ENCODE measurements at places on chromosomes 16 and 17. TPM values are rescaled to one million over a fixed set of nuclear protein-coding genes. Genes with fewer than 3 reads are reported as not detected.

Gene TOM1L1
- total RNA-seq, result 68.0 TPM

Gene ABCC1
- 48.2 TPM for total RNA-seq

Gene HSD17B1
- total RNA-seq, result 1.7 TPM

Gene HES7
- total RNA-seq, result 0.14 TPM

Gene PSMD3
- total RNA-seq, result 217 TPM

Gene HS3ST3B1
- total RNA-seq, result 17.7 TPM

Gene KRTAP3-2
- total RNA-seq, result not detected

DNA sequence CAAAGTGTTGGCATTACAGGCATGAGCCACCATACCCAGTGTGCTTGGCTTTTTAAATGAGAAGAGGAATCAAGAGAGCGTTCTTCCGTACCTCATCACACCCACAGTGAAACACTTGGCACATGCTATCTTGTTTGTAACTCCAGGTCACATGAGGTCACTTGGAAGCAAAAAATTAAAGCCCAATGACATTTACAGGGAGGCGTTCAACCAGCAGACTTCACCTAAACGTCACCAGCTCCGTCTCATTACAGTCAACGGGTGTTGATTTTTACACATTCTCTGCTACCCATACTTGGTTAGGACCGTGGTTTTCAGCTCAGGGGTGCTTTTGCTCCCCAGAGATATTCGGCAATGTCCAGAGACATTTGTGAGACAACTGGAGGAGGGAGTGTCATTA lies 127.0 kb downstream of the XYLT1 start:
- no peak overlapping the region for H3K4me3 ChIP-seq
- no peaks in the 10 kb centered on the region for H3K36me3 ChIP-seq
- no peak overlapping the region for H3K27ac ChIP-seq
- DNase-seq, result no peak
- H3K4me1 ChIP-seq, result no peaks in the 10 kb centered on the region

- no peak overlapping the region for H3K4me3 ChIP-seq
- no peaks in the 10 kb centered on the region for H3K27me3 ChIP-seq
- H3K27ac ChIP-seq, result no peak overlapping the region
- no peak for DNase-seq
- no peaks in the 10 kb centered on the region for H3K4me1 ChIP-seq
- no peaks in the 10 kb centered on the region for H3K36me3 ChIP-seq
These were observed 10.8 kb downstream of the SLC22A31 start for GRCh38 chr16:89189358-89190025.

DNA sequence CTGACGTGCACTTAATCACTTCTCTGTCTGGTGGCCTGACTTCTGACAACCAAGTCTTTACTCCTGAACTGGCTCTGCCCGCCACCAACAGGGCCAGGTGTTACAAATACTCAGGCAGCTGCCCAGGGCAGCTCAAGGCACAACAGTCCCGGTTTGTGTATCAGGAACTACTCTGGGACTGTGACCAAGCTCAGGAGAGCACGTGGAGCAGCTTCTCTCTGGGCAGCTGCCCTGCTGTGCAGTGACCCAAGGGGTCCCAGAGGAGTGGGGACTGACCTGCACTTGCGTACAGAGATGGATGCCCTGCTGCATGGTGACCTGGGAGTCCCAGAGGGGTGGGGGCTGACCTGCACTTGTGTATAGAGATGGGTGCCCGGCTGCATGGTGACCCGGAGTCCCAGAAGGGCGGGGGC lies 21.9 kb downstream of the LITAFD start:
- H3K27ac ChIP-seq, result 0 out of 2 replicates have a peak overlapping the region, but pooled peaks have one; percentile 23
- no peaks in the 10 kb centered on the region for H3K27me3 ChIP-seq
- no peak for DNase-seq
- no peaks in the 10 kb centered on the region for H3K4me1 ChIP-seq
- H3K4me3 ChIP-seq, result no peak overlapping the region

DNA sequence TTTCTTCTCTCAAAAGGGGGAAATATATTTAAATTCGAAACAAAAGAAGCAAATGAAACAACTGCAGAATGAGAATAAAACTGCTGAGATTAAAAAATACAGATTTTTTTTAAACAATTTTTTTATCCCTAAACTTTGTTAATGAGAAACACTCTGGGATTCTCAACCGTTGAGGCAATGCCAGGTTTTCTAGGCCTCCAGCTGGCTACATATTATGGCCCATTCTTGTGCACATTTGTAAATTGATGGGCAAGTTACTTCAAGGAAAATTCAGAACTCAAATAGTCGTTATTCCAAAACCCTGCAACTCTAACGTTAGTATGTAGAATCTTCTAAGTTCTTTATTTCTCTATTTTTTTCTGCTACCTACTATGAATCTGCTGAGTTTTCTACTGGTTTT lies 239.3 kb upstream of the WSCD1 start:
- no peak overlapping the region for H3K4me3 ChIP-seq
- no peaks in the 10 kb centered on the region for H3K36me3 ChIP-seq
- DNase-seq, result no peak
- H3K4me1 ChIP-seq, result peaks cover 27% of the 10 kb centered on the region
- no peaks in the 10 kb centered on the region for H3K27me3 ChIP-seq
- no peak overlapping the region for H3K27ac ChIP-seq

- H3K27ac ChIP-seq, result peak overlapping the region; percentile 74
- DNase-seq, result no peak
- no peak overlapping the region for H3K4me3 ChIP-seq
- no peaks in the 10 kb centered on the region for H3K27me3 ChIP-seq
- H3K4me1 ChIP-seq, result no peaks in the 10 kb centered on the region
- H3K36me3 ChIP-seq, result no peaks in the 10 kb centered on the region
These were observed 10.4 kb upstream of the NLRC3 start for GRCh38 chr16:3587547-3588110.

DNA sequence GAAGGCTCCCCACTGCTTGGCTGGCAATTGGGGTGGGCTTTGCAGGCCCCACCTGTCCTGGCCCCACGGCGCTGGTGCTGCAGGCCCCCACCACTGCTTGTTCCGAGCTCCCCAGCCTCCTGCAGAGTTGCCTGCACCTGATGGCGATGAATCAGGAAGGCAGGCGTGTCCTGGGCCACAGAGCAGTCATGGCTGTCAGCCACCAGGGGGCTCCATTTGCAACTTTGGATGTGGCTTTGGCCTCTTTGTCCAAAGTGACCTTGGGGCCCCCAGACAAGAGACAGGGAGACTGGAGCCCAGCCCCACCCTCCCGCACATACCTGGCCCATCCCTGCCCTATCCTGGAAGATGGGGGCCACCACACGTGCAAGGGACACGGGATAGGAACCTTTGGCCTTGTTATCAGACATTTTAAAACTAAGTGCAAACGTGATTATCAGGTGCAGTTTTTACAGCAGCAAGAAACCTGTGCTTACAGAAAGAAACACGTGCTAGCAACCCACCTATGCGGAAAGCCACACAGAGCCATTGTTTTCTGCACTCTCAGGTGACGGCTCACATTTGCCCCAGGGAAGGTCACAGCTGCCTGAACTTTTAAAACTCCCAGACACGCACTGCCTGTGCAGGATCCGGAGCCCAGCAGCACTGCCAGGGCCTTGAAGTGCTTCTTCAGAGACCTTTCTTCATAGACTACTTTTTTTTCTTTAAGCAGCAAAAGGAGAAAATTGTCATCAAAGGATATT lies at the start of gene DNASE1:
TSS of gene DNASE1 (plus strand) at position 443 of the 743 bp plus-strand sequence. CDS start 683 bp downstream, outside the sequence.
- H3K27ac ChIP-seq, result peak within 1 kb of the TSS; percentile 74
- H3K4me3 ChIP-seq, result no peak within 1 kb of the TSS
- peaks cover 9% of the 10 kb centered on the region for H3K36me3 ChIP-seq
- DNase-seq, result peak; percentile 93
- H3K27me3 ChIP-seq, result no peaks in the 10 kb centered on the region

GRCh38 chr16:72645538-72645937 lies 402.4 kb downstream of the ZFHX3 start:
- H3K27me3 ChIP-seq, result no peaks in the 10 kb centered on the region
- peak; percentile 33 for DNase-seq
- H3K36me3 ChIP-seq, result no peaks in the 10 kb centered on the region
- H3K4me3 ChIP-seq, result no peak overlapping the region
- H3K4me1 ChIP-seq, result peaks cover 10% of the 10 kb centered on the region
- H3K27ac ChIP-seq, result no peak overlapping the region

- DNase-seq, result no peak
- H3K27ac ChIP-seq, result no peak overlapping the region
- H3K4me1 ChIP-seq, result no peaks in the 10 kb centered on the region
These were observed 10.2 kb upstream of the JPT2 start for GRCh38 chr16:1667916-1668315.

DNA sequence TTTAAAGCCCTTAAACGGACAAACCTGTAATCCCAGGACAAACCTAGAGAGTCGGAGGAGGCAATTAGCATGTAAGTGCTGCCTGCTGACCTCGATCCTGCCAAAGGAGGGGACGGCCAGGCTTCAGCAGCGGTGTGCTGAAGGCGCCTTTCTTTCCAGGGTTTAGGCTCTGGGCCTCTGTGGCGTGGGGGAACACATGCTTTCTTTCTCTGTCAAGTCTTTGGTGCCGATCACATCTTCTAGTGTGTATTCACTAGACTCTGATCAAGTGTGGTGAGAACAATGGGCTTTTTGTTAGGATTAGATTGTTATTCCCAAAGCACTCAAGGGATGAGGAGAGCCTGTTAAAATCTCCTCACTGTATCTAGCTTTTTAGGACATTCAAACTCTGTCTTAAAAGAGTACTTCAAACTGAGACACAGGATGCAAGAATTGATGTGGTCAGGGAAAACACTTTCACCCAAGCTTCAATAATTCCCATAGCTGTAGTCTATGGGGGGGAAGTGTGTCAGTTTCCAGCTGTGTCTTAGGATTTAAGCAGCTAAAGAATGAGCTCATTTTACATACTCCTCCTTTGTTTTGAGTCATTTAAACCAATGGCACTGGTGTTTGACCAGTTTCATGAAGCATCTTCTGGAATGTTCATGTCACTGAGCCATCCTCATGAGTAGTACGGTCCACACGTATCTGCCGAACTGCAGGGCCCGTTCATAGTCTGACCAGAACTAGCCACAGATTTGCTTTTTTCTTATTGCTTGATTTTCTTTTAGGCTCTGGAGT lies 51.2 kb downstream of the RPA1 start:
- peaks cover 47% of the 10 kb centered on the region for H3K36me3 ChIP-seq
- no peak overlapping the region for H3K27ac ChIP-seq
- no peak for DNase-seq
- H3K27me3 ChIP-seq, result no peaks in the 10 kb centered on the region
- no peak overlapping the region for H3K4me3 ChIP-seq

GRCh38 chr17:2218426-2218825 lies 85.2 kb downstream of the SMG6 start:
- H3K27me3 ChIP-seq, result no peaks in the 10 kb centered on the region
- no peaks in the 10 kb centered on the region for H3K36me3 ChIP-seq
- H3K4me1 ChIP-seq, result peaks cover 19% of the 10 kb centered on the region
- no peak overlapping the region for H3K4me3 ChIP-seq
- no peak for DNase-seq
- no peak overlapping the region for H3K27ac ChIP-seq

DNA sequence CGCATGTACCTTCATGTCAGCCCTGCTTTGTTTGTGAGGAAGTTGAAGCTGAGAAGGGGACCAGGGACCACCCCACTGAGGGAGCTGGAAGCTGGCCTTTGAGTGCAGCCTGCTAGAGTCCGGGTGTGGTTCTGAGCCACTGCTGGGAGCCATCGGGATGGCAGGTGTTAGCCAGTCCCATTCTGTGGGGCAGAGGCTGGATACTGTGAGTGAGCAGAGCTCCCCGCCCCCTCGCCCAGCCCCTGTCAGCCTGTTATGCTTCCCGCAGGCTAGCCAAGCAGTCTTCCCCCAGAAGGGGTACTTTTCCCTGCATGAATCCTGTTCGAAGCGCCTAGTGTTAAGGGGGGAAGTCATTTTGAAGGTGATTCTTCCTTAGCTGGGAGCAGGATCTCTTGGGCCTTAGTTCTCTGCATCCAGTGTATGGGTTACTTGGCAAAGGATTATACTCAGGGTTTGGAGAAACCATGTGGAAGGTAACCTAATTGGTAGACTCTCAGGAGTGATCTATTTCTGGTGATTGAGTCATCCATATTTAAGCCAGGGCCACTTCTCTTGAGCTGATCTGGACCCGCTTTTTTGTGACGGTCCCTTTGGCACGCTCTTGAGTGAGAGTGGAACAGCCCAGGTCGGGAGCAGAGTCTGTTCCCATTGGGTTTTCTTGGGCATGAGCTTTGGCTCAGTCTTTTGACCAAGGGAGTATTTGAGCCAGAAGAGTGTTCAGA lies 23.8 kb downstream of the AKAP1 start:
- H3K36me3 ChIP-seq, result peaks cover 4% of the 10 kb centered on the region
- no peak for DNase-seq
- H3K4me1 ChIP-seq, result peaks cover 10% of the 10 kb centered on the region
- H3K27me3 ChIP-seq, result no peaks in the 10 kb centered on the region

DNA sequence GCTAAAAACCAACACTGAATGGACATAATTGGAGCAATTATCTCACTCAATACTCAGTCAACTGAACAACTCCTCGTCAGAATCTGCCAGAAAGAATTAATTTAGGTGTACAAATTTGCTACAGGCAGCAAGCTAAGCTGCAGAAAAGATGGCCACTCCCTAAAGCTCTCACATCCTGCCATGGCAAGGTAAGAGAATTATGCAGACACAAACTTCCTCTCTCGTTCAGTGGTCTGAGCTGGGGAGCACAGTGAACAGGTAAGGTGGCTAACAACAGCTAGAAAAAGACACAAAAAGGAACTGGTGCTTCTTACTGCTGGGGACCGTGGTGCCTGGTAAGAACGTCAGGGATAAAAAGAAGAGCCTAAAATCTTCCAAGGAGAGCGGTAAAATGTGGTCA lies 74.9 kb upstream of the BCAR1 start:
- H3K4me1 ChIP-seq, result peaks cover 7% of the 10 kb centered on the region
- DNase-seq, result no peak
- H3K27me3 ChIP-seq, result no peaks in the 10 kb centered on the region
- H3K27ac ChIP-seq, result no peak overlapping the region
- no peaks in the 10 kb centered on the region for H3K36me3 ChIP-seq

DNA sequence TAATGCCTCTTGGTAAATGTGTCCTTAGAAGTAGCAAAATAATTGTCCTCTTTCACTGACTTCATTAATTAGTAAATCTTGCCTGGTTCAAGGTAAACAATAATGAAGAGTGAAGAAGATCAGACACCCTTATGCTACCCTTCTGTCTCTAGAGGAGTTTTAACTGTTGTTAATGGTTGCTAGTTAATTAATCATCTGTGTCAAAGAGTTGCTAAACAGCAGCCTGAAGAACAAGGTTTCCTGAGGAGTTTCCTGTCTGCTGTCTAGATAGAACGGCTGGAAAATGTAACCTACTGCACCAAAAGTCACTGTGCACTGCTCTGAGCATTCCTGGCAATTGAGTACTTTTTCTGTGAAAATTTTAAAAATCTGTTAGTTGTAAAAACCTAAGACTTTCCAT lies 131.3 kb downstream of the NLK start:
- peak; percentile 30 for DNase-seq
- H3K36me3 ChIP-seq, result no peaks in the 10 kb centered on the region
- H3K27me3 ChIP-seq, result no peaks in the 10 kb centered on the region

- peak within 1 kb of the TSS; percentile 91 for H3K4me3 ChIP-seq
- peaks cover 67% of the 10 kb centered on the region for H3K4me1 ChIP-seq
- H3K36me3 ChIP-seq, result peaks cover 12% of the 10 kb centered on the region
- H3K27me3 ChIP-seq, result peaks cover 31% of the 10 kb centered on the region
- peak; percentile 93 for DNase-seq
These were observed at the start of gene SOCS3 for GRCh38 chr17:78359997-78360370. Gene SOCS3 (minus strand): TSS chr17:78360077. CDS start chr17:78359095, 982 bp downstream.

- H3K27me3 ChIP-seq, result no peaks in the 10 kb centered on the region
- no peak overlapping the region for H3K27ac ChIP-seq
- no peak overlapping the region for H3K4me3 ChIP-seq
- DNase-seq, result no peak
- peaks cover 35% of the 10 kb centered on the region for H3K4me1 ChIP-seq
- H3K36me3 ChIP-seq, result peaks cover 8% of the 10 kb centered on the region
These were observed 17.8 kb downstream of the TMEM11 start for GRCh38 chr17:21196126-21196525.

Data from GM23338 (cell line).